ENCODE measurements at places on chromosomes 11 and 22. TPM values are rescaled to one million over a fixed set of nuclear protein-coding genes. Genes with fewer than 3 reads are reported as not detected.
A peak's percentile ranks its signal among the peaks of the same experiment; 100 is the strongest.

Gene PGR
- not detected for total RNA-seq

Gene LRRN4CL
- 0.38 TPM for total RNA-seq

Gene FXYD6
- total RNA-seq: 5.4 TPM

Gene TMEM138
- 54.6 TPM for total RNA-seq

Gene KCNQ1
- total RNA-seq: 41.4 TPM

Gene ANKK1
- 0.24 TPM for total RNA-seq

Gene RASGRP2
- total RNA-seq: 211 TPM

Gene PHLDB1
- 3.2 TPM for total RNA-seq

DNA sequence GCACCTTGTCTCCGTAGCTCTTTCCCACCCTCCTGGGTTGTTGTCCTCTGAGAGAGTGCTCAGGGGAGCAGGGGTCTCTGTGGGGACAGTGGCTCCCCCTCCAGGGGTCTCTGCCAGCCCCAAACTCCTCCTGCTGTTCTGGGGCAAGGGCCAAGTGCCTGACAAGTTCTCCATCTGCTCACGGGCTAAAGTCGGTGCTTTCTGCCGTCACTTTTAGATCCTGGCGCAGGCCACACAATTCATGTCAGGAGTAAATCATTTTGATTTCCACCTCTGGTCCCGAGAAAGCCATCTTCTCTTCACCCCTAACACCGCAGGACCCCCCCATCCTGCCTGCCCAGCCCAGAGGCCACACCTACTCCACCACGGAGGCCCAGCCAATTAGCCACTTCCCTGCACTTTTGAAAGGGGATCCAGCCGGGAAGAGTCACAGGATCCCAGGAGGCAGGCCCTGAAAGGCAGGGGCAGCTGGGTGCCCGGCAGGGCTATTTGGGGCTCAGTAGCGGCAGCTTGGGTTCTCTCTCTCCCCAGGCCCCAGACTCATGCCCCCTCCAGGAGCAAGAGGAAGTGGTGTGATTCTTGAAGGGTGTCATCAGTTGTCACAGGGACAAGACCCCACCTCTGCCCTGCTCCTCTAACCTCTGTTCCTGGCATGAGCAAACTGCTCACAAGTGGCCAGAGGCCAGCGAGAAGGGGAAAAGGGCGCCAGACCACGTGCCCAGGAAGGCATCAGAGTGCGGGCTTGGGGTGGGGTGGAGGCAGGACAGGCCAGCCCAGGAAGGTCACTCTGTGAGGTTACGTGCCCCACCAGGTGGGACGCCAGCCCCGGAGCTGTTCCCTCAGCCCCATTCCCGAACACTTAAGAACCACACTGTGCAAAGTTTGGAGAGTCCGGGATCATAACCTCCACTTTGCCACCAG, 1.3 kb downstream of the MACROD1 start:
- no peak overlapping the region for H3K27ac ChIP-seq
- no peaks in the 10 kb centered on the region for H3K36me3 ChIP-seq

GRCh38 chr11:66339162-66339675, 3.0 kb upstream of the RIN1 start:
- peaks cover 18% of the 10 kb centered on the region for H3K4me1 ChIP-seq
- no peak overlapping the region for H3K27ac ChIP-seq
- DNase-seq: no peak
- H3K4me3 ChIP-seq: no peak overlapping the region
- peaks cover 59% of the 10 kb centered on the region for H3K36me3 ChIP-seq

- no peaks in the 10 kb centered on the region for H3K4me1 ChIP-seq
- no peaks in the 10 kb centered on the region for H3K36me3 ChIP-seq
- no peak overlapping the region for H3K4me3 ChIP-seq
- H3K27me3 ChIP-seq: no peaks in the 10 kb centered on the region
- H3K27ac ChIP-seq: no peak overlapping the region
Observed at GRCh38 chr11:111633248-111633647, 31.0 kb downstream of the SIK2 start.

GRCh38 chr11:100680070-100680469, 7.0 kb upstream of the ARHGAP42 start:
- H3K36me3 ChIP-seq: no peaks in the 10 kb centered on the region
- no peaks in the 10 kb centered on the region for H3K27me3 ChIP-seq
- H3K27ac ChIP-seq: no peak overlapping the region

- H3K27me3 ChIP-seq: no peaks in the 10 kb centered on the region
- no peaks in the 10 kb centered on the region for H3K36me3 ChIP-seq
- H3K4me1 ChIP-seq: peaks cover 9% of the 10 kb centered on the region
- no peak overlapping the region for H3K4me3 ChIP-seq
Observed at GRCh38 chr22:19181786-19182471, 3.4 kb upstream of the SLC25A1 start.

DNA sequence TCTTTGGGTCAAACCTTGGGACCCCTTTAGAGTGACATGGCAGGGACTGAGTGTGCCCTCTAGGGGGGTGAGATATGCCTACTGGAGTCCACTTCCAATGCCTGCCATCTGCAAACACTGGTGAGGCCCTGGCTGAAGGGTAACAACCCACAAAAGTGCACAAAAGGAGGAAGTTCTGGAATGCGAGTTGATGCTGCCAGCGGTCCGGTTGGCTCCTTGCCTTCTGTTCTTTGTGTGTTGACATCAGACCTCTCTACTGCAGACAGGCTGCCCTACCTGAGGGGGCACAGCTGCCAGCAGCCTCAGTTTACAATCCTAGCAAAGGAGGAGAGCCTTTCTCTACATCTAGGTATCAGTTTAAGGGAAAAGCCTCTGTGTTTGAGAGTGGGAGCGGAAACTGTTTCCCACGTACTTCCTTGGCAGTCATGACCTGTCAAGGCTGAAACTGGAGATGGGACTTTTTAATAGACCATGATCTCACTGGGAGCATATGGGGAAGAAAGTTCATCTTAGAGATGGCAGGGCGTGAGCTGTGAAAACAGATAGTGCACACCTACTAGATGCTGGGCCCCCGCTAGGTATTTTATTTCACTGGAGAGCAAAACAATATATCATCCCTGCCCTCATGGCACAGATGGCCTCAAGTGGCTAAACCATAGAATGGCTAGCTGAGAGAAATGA, 27.2 kb downstream of the BMAL1 start:
- no peak for DNase-seq
- H3K27ac ChIP-seq: no peak overlapping the region
- H3K4me3 ChIP-seq: no peak overlapping the region

DNA sequence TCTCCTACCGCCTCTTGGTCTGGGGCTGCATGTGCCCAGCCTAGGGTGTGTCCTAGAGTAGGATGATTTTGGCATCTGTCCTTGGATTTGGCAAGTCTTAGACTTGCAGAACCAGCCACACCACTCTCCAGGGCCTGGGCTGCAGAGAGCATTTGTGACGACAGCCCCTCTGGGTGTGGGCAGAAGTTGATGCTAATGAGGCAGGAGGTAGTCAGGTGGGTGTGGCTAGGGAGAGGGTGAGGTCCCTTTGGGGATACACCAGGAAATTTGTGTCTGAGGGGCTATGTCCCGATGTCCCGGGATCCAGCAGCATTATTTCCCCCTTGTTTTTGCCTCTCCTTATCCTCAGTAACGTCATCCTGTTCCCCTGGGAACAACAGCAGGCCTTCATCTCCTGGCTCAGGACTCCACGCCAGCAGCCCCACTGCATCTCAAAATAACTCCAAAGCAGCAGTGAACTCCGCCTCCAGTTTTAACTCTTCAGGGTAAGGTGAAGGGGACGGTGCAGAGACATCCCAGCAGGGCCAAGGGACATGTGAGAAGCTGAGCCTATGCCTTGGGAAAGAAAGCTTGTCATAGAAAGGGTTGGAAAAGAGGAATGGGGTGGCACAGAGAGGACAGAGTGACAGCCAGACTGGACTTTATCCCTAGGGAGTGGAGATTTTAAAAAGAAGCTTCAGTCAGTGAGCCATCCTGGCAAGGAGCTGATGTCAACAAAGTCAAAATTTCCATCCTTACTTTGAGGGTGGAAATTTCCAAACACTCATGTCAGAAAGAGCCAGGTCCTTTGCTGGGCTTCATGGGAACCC, 8.0 kb upstream of the TLCD5 start:
- H3K4me1 ChIP-seq: no peaks in the 10 kb centered on the region
- H3K27me3 ChIP-seq: no peaks in the 10 kb centered on the region
- no peaks in the 10 kb centered on the region for H3K36me3 ChIP-seq
- no peak overlapping the region for H3K27ac ChIP-seq
- no peak for DNase-seq

DNA sequence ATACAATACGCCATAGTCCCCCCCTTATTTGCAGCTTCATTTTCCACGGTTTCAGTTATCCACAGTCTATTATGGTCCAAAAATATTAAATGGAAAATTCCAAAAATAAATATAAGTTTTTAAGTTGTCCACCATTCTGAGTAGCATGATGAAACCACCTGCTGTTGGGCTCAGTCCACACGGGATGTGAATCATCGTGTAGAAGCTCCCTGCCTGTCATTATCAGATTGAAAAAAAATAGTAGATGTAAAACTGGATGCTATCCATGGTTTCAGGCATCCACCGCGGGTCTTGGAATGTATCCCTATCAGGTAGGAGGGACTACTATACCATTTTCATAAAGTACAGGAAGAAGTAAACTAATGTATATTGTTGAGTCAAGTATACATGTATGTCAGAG, 127.4 kb downstream of the TTC17 start:
- H3K36me3 ChIP-seq: no peaks in the 10 kb centered on the region
- no peak for DNase-seq
- no peaks in the 10 kb centered on the region for H3K4me1 ChIP-seq
- H3K4me3 ChIP-seq: no peak overlapping the region
- H3K27ac ChIP-seq: no peak overlapping the region

DNA sequence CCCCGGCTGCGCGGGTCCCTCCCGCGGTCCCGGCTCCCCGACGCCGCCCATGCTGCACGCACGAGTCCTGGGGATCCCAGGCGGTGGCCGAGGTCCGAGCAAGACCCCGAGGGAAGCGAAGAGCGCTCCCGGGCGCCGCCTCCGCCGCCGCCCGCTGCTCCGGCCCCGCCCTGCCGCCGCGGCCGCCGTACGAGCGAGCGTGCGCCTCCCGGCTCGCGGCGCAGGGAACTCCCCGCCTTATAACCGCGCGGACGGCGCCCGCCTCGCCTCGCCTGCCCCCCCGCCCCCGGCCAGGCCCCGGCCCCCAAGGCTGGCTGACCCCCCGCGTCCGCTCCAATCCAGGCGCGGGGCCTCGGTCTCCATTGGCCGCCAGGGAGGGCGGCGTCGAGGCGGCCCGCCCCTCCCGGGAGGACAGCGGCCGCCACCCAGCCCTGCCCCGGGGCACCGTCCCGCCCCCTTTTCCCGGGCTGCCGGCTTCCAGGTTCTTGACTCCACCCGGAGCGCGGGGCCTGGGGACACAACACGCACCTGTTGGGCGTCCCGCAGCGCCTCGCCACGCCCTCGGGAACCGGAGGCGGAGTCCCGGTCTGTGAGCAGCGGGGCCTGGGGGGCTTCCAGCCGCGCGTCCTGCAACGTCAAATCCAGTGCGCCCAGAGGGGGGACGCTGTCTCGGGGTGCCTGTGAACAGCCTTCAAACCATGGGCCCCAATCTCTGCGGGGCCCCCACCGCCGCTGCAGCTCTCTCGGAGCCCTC, at the start of gene FADS3:
TSS of gene FADS3 (minus strand) at position 215 of the 754 bp plus-strand sequence. CDS start at position 51, 164 bp downstream.
- H3K4me1 ChIP-seq: peaks cover 9% of the 10 kb centered on the region
- peak within 1 kb of the TSS; percentile 69 for H3K27ac ChIP-seq
- peak within 1 kb of the TSS; percentile 64 for H3K4me3 ChIP-seq
- DNase-seq: peak; percentile 54
- no peaks in the 10 kb centered on the region for H3K27me3 ChIP-seq

DNA sequence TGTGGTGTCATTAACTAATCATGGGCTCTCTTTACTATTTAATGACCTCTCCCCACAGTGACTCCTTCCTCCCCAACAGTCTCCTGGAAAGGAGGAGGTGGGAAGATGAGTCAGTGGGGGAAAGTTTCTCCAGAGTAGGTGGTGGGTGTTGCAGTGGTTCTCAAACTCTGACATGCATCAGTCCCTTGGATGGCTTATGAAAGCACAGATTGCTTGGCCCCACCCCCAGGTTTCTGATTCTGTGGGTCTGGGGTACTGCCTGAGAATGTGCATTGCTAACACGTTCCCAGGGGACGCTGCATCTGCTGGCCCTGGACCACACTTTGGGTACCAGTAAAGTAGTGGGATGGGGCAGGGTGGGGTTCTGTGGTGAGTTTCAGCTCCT, 9.8 kb downstream of the CD82 start:
- no peaks in the 10 kb centered on the region for H3K36me3 ChIP-seq
- H3K27me3 ChIP-seq: no peaks in the 10 kb centered on the region
- no peak overlapping the region for H3K27ac ChIP-seq
- H3K4me3 ChIP-seq: no peak overlapping the region

DNA sequence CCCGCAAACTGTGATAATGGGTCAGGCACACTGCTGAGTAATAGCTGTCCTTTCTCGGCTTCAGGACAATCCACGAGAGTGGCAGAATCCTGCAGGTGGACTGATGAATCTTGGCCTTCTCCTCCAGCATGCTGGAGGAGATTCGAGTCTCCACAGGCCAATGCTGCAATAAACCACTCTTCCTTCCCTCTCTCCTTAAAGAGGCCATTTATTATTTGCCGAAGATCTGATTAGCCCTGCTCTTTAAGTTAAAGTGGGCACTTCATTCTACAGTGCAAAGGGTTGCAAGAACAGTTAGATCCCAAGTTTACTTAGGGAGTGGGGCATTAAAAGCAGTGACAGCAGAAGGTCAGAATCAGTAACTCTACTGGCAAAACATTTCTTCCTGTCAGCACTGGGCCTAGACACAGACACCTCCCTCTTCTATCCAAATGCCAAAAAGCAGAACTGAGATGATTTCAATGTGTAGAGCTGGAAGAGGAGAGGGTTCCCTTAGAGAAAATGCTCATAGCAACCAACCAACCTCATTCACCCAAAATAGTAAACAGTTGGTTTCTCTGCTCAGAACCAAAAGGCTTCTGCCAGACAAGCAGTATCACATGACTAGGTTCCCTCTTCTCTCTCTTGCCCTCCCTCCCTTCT, 121.7 kb downstream of the SGSM3 start:
- H3K36me3 ChIP-seq: no peaks in the 10 kb centered on the region
- DNase-seq: peak; percentile 47
- no peak overlapping the region for H3K27ac ChIP-seq
- H3K4me1 ChIP-seq: peaks cover 20% of the 10 kb centered on the region
- no peaks in the 10 kb centered on the region for H3K27me3 ChIP-seq
- no peak overlapping the region for H3K4me3 ChIP-seq

DNA sequence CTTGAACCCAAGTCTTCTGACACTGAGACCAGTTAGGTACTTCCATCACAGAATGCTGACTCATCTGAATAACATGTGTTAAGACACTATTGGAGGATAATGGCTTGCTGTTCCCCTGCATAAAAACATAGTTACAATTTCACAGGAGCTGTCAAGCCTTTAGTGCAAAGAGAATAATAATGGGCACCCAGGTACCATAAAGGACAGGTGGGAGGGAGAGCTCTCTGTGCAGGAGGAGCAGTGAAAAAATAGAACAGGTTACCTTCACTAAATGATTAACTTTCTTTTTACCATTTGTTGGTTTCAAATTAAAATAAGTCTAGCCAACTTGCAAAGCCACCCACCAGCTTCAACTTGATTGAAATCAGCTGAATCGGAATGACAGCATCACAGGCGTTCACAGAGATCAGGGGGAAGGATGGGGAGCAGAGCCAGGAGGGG, 173.2 kb downstream of the DSCAML1 start:
- no peaks in the 10 kb centered on the region for H3K36me3 ChIP-seq
- no peaks in the 10 kb centered on the region for H3K27me3 ChIP-seq
- H3K4me3 ChIP-seq: no peak overlapping the region

- no peak overlapping the region for H3K27ac ChIP-seq
- H3K4me1 ChIP-seq: no peaks in the 10 kb centered on the region
- DNase-seq: no peak
Observed at GRCh38 chr22:20186183-20186870, 35.5 kb upstream of the CCDC188 start.

- no peaks in the 10 kb centered on the region for H3K36me3 ChIP-seq
- H3K4me1 ChIP-seq: peaks cover 13% of the 10 kb centered on the region
- DNase-seq: no peak
- H3K27ac ChIP-seq: no peak overlapping the region
Observed at GRCh38 chr22:44709881-44710392, 7.9 kb downstream of the PRR5 start.

Data from naive thymus-derived CD4-positive, alpha-beta T cell (primary cell).